Fibroblast of skin of back (primary cell): ENCODE measurements at places on chromosomes 1 and 21.

DNA sequence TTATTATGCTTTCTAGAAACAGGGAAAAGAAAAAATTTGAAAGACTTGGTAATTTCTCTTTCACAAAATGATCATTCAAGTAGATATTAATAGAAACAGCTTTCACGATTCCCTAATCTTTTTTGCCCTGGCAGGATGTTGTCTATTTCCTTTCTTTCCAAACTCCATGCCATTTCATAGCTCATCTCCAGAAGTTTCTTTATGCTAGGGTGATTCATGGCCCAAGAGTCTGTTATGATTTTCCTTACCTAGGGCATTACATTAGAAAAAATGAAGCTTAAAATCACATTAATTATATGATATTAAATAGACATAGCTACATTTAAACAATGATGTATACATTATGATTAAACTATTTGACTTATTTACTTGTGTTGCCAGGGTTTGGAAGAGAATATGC lies 762.1 kb downstream of the LTN1 start:
- peak; percentile 67 for DNase-seq

DNA sequence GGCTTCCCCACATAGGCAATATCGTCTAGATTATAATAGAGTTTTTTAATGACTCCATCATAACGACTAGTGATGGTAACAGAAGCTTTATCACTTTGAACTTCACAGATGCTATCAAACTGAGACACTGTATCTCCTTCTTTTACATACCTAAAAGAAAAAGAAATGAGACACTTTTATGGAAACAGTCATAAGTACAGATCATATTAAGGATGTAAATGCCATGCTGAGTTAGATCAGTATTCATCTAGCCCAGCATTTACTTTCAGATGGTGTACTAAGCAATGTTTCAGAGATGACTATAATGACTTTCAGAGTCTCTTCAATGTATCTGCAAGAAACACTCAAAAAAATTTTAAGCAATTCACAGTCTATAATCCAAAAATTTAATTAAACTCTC lies 18.9 kb downstream of the DBT start:
- no peak for DNase-seq

DNA sequence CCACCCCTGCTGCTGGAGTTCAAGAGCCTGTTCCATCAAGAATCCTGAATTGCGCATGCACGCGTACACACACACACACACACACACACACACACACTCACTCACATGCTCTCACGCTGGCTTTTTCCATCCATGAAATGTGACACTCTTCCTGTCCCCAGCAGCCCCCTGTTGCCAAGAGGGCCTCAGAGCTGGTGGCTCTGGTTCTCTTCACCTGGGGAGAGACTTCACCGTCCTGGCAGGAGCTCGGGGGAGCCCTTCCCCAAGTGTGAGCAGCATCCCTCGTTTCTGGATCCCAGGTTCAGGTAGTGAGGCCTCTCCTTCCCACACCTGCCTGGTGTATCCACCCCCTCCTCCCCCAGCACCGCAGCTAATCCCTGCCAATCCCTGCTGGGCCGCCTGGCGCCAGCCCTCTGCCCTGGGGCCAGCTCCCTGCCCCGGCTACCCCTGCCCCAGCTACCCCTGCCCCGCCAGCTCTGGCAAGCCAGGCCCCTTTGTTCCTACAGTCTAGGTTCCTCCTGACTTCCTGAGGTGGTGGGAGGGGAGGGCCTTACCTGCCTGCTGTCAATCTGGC lies 9.9 kb downstream of the PLOD1 start:
- no peak for DNase-seq

- no peak for DNase-seq
These were observed 682.0 kb downstream of the LTN1 start for GRCh38 chr21:28310711-28311110.

DNA sequence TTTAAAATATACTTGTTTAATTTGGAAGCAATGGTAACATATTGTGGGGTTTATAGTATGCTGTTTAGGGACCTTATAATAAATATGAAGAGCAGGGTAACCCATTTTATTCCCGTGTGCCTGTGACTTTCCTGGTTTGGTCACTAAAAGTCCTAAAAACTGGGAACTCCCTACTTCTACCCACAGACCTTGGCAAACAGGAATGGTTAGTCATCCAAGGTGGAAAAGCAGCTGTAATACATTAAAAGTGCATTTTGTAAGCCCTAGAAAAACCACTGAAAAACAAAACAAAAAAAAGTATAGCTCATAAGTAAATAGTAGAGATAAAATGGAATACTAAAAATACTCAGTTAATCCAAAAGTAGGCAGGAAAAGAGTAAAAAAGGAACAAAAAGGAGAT lies 538.9 kb downstream of the LMO4 start:
- DNase-seq: no peak
